ENCODE measurements at places on chromosomes 6 and 20.

DNA sequence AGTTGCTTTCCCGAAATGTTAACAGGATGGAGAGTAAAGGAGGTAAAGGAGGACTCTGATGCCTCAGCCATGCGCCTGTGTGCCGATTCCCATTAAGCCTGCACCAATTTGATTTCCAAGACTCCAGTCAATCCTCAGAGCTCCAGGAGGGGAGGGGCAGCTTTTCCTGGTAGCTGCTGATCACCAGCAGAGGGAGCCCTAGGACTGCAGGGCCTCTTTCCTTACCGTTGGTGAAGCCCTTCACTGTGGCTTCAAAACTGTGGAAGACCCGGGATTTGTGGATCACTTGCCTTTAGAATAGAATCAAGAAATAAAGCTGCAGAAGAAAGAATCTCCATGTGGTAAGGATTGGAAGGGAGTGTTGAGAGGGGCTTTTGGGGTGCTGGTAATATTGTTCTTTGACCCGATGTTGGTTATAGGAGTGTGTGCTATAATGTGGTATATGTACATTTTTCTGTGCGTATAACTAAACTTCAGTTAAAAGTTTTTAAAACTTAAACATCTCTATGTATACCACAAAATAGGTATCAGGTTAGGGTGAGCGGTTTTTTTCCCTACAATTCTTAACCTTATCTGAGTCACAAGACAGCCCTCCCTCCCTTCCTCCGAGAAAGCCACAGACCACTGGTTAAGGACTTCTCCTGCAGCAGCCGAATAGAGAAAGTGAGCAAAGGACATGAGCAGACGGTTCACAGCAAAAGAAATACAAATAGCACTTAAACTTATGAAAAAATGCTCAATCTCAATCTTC is 6.9 kb upstream of the OSER1 start:
- DNase-seq: peak; percentile 70

GRCh38 chr20:53282217-53282955 is 310.2 kb downstream of the TSHZ2 start:
- DNase-seq: no peak

DNA sequence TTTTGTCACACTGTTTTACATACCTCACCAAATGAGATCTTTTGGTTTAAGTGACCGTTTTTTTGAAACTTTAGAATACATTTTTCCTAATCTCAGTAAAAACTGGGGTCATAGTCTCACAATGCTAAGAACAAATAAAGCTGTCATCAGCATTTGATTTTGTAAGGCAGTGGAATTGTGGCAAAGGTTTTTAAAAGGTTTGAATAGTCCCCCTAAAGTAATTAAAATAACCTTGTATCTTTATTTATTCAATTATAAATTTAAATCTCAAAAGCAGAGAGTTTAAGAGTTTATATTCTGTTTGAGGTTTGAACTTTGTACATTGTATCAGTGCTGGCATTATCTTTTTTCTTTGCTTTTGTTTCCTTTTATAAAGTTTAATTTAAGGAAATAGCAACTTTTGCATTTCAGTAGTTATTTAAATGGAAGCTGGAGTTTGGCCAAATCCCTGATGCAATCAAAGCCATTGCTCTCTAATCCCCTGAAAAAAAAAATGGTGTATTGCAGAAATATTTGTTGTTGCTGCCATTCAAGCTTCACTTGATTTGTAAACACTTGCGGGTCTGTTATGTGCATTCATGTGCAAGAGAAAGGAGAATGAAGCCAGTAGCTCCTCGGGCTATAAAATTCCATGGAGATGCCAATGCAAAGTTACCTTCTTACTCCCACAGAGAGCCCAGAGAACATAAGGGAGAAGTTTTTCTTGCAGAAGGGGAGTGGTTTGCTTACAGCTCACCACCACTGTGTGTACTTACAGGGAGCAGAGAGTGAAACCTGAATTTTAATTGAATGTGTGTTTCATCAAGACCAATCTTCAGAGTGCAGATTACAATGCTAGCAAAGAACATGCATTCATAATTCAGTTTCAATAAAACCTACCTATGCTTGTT is 391.8 kb downstream of the ARHGAP18 start:
- no peak for DNase-seq

DNA sequence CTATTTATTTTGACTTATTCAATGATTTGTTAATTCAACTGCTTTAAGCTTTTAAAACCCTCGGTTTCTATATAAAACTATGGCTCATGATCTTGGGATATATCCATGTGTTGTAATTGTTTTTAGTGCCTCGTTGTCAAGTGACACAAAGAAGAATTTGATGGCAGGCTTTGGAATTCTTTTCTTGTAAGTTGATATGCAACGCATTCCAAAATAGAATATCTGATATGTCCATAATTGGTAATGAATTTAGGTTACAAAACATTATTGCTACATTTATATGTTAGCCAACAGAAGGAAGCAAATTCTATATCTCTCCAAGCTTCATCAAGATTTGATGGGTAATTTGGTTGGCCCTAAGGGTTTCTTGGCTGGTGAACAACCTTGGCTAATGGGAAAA is 220.4 kb upstream of the RIMS1 start:
- DNase-seq: no peak

- no peak for DNase-seq
Measured at GRCh38 chr6:81774542-81774941, 22.1 kb upstream of the TENT5A start.

- DNase-seq: no peak
Measured at GRCh38 chr20:3042625-3043024, 797 bp upstream of the GNRH2 start.

DNA sequence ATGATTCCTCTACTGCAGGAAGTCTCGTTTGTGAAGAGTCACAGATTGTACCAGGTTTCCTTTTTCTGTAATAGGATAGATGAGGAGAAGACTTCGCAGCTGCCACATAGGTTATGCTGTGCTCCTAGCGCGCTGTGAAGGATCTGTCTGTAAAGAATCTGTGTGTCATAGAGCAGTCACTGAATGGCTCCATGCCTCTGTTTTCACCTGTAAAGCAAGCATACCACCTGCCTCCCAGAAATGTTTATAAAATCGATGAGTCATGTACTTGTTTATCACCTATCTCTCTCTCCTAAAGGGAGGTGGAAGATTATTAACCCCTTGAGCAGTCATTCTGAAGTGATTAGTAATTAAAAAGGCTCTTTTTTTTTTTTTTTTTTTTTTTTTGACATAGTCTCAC is 86.6 kb downstream of the TFAP2B start:
- DNase-seq: no peak

GRCh38 chr20:63381781-63382431 is 20.8 kb upstream of the CHRNA4 start:
- peak; percentile 21 for DNase-seq

GRCh38 chr20:34363465-34364222 is 571 bp downstream of the ITCH start:
- DNase-seq: no peak

GRCh38 chr6:43274916-43275597 is 23.0 kb upstream of the SLC22A7 start:
- no peak for DNase-seq

DNA sequence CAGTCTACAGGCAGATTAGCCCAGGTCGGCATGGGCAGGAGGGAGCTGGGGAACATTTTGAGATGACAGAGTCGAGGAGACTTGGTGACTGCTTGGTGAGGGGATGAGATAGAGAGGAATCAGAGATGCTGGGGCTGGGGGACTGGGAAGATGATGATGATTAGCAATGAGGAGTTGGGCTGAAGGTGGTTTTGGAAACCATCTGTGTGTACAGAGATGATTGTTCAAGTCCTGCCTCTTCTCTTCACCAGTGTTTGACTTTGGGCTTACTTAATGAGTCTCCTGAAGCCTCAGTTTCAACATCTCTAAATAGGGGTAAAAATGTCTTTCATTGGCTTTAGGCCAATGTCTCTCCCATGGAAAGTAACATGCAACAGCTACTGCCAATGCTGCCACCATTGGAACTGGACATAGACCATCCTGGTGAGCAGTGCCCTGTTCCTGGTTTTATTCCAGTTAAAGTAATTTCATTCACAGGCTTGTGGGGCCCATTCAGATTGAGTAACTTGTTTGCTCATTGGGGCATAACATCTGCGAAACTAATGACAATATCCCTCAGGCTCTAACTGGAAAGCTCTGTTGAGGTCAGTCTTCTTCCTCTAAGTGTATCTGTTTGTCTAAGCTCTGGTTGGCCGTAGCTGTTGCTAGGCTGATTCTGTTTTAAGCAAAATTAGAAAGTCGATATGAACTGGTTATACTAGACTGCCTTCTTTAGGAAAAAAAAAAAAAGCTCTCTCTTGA is 99.1 kb downstream of the ARMC2 start:
- DNase-seq: no peak

DNA sequence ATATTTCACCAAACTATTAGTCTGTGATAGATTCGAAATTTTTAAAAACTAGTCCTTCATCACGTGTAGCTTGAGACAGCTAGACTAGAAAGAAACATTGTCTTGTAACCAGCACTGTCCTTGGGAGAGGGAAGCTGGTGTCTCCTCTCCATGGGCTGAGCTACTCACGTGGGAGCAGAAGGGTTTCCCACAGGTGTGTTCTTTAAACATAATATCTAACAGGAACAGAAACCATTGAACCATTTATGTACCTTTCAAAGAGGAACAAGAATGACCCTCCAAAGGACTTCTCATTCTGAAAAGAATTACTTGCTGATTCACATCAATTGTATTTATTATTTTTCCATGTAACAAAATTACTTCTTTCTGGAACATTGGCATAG is 72.4 kb upstream of the SYNJ2 start:
- DNase-seq: no peak

DNA sequence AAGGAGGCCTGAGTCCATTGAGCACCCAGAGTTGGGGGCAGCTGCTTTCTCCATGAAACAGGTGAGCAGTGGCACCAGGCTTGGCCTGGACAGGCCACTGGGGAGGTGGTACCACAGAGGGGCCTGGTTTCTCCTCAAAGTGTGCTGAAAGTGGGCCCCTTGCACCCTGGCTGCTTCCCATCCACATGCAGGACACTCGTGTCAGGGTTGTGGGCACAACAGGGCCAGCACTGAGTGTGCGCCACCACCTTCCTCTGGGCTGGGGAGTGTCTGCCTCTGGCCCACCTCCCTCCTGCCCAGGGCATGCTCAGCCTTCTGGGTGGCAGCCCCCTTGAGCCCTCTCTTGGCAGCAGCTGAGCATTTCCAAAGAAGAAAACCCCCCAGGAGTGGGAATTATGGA is 5.2 kb upstream of the SLC22A1 start:
- DNase-seq: no peak

DNA sequence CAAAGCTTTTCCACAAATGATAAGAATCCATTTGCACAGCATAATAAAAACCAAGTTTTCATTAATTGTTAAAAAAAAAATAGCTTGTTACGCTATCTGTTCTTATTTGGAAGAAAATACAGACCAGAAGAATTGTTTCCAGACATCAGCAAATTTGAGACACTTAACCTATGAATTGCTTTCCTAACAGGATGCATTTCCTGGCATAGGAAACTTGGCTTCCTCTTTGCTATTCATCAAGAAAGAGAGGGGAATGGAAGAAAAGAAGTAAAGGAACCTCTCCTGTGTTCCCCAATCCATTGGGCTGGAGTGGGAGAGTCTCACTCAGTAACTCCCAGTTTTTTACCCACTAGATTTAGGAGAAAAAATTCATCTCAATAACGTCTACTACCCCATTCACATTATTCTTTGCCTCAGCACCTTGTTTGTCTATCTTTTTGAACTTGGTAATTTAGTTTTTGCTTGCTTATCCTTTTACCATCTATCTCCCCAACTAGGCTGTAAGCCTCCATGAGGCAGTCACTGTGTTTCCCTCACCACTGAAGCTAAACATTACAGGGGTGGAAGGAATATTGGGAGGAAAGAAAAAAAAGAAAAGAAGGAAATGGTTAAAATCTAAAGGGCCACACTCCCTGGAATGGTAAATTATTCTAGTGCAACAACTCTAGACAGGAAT is 150.3 kb downstream of the COL21A1 start:
- DNase-seq: no peak

GRCh38 chr20:31440012-31440659 is at the start of gene DEFB123:
Gene DEFB123, plus strand, starts transcription at chr20:31440632. Its CDS starts 67 bp downstream, at chr20:31440699.
- no peak for DNase-seq

GRCh38 chr6:154736618-154737259 is 3.5 kb downstream of the SCAF8 start:
- DNase-seq: no peak

- no peak for DNase-seq
Measured at GRCh38 chr6:156747715-156748114, 29.5 kb upstream of the ARID1B start.

DNA sequence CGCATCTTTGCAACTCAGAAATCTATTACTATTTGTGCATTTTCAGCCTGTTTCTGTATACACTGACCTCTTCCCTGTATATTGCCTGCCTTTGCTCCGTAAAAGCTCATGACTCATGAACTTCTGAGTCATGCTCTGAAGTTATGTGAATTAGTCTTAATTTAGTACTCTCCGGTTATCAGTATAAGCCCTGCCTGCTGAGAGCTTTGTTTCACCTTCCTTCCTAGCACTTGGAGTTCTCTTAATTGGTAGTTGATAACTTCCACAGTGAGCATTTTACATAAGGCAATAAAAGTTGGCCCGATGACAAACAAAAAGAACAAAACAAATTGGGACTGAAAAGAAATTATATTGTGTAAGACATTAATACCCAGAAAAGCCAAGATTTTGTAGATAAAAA is 231.4 kb downstream of the GJA1 start:
- no peak for DNase-seq

DNA sequence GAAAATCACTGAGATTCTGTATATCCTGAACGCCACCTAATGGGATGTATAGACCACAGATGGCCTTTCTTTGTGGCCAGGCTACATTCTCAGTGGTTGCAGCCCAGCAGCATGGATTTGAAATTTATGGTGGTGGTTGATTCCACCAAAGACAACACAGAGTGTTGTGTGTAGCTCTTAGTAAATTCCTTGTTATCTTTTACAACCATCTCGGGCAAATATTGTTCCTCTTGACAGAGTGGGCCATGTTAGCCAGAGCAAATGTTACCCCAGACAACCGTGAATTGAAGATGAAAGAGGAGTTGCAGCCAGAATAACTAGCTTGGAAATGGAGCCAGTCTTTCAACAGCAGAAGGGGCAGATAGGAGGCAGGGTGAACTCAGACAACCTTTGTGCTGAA is 39.5 kb downstream of the SLC24A3 start:
- DNase-seq: no peak

DNA sequence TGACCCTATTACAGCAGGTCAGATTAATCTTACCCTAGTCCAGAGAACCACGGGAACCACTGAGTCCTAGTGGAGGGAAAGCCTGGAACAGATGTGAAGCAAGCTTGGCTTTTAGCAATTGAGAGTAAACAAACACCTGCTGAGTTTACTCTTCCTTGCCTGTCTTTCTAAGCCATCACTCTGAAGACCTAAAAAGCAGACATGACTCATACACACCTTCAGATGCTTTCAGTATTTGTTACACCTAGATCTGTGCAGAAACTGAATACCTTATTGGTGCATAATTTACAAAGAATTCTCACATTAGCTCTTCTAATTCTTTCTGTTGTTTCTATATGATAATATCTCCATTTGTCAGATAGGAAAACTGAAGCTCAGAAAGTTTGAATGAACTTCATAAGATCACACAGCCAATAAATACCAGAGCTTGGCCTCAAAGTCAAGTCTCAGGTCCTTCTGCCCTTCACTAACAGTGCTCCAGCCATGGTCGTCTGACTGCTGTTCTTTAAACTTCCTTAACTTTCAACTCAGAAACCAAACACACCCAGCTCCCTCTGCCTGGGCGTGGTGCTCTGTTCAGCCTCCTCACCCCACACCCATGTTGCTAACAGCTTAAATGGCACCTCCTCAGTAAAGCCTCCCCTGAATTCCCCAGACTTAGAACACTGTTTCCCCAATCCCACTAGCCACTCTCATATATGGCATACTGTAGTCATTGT is 8.6 kb upstream of the GABBR1 start:
- DNase-seq: no peak

Measured in activated CD4-positive, alpha-beta T cell treated with anti-CD3 and anti-CD28 coated beads, Interleukin-2, Interleukin-4, amounts not matched to agents 100 ng/mL and 50 ng/mL, durations not matched to agents 16 hours and 8 hours (primary cell).